ENCODE measurements at places on chromosomes 2 and 18.

- no peak for DNase-seq
Measured at GRCh38 chr2:219124381-219125110, 36.1 kb downstream of the NHEJ1 start.

DNA sequence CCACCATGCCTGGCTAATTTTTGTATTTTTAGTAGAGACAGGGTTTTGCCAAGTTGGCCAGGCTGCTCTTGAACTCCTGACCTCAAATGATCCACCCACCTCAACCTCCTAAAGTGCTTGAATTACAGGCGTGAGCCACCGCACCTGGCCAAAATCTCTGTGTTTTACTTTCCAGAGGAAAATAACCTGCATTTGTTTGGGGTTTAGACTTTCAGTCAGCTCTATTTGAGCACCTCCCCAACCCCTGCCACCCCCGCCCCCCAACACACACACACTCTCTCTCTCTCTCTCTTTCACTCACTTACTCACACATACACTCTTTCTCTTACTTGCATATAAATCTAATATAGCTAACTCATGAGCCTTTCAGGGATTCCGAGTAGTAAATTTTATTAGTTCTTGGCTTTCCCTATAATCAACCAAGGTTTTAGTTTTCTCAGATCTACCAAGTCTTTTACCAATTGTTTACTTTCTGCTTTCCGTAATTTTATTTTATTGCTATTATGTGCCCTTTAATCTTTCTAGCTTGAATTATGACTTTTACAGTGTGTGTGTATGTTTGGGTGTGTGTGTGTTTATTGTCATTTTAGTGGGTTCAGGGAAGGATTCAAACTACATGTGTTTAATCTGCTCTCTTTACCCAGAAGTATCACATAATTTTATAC lies 24.5 kb downstream of the MFSD6 start:
- no peak for DNase-seq

DNA sequence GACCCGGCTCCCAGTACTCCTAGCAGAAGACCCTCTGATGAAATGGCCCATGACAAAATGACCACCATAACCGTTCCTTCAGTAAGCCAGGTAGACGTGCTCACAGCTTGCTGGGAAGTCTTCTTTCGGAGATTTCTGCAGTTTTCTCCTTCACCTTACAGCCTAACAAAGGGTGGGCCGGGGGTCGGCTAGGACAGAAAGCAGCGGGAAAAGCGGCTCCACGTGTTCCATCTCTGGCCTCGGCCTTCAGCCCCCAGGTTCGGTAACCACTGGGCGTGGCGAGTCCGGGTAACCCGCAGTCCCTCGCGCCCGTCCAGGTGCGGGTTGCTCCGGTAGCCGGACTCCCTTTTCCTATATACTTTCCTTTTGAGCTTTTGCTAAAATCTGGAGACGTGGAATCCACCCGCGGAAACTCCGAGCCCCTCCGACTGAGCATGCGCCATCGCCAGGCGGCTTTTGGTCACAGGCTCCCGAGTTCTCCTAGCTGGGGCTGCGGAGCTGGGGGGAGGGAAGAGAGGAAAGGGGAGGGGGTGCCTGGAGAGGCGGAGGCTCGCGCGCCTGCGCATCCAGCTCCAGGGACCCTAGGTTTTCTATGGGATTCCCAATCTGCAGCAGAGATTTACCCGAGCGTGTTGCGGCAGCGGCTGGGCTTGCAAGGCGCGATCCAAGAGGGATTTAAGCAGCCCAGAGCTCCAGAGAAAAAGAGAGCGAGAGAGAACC lies at the start of gene VSNL1:
Gene VSNL1 (plus strand): TSS at position 604 of the 720 bp plus-strand sequence. CDS start 51,379 bp downstream, outside the sequence.
- no peak for DNase-seq

- no peak for DNase-seq
Measured at GRCh38 chr2:202161151-202161835, 77.1 kb downstream of the SUMO1 start.

DNA sequence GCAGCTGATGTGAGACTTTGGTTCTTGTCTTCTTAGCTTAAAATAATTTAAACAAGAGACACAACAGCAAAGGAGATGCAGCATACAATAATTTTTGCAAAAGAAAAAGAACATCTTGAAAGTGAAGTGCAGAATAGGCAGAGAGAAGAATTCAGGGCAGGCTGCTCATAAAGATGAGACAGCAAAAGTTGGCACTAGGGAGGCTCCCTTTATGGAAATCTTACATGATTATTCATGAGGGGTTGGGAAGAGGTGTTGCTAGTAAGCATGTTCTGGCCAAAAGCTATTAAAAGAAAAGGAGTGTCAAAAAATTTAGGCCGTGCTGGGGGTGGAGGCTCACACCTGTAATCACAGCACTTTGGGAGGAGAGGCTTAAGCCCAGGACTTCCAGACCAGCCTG lies 4.2 kb upstream of the ALPP start:
- DNase-seq: no peak

- no peak for DNase-seq
Measured at GRCh38 chr18:58941426-58942099, 76.9 kb downstream of the ZNF532 start.

DNA sequence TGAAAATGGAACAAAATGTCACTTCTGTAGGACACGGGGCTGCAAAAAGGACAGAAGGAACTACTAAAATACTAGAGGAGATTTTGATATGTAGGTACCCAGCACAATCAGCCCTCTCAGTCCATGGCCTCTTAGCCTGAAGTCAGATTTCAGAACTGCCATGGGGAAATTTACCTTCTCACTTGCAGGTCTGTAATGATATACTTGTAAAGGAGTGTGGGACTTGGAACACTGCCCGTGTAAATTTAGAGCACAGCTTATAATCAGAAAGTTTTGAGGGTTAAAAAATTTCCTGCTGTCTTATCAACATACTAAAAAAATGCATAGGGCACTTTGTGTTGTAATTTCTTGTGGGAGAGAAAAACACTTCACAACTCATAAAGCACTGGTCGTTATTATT lies 60.6 kb downstream of the ZEB2 start:
- DNase-seq: no peak

DNA sequence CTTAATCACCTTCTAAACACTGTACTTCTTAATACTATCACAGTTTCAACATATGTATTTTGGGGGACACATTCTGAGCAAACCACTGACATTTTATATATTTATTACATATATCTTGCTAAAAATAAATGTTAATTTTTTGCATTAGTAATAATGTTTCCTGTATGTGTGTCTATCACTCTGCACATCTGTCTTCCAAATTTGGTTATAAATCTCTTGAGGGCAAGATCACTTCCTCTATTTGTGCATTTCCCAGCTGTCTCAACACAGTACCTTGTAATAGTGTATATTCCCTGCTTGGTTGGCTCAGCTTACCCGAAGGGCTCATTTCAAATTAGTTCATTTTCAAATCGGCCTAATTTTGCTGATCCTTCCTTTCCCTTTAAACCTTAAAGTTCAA lies 617.1 kb upstream of the GYPC start:
- no peak for DNase-seq

DNA sequence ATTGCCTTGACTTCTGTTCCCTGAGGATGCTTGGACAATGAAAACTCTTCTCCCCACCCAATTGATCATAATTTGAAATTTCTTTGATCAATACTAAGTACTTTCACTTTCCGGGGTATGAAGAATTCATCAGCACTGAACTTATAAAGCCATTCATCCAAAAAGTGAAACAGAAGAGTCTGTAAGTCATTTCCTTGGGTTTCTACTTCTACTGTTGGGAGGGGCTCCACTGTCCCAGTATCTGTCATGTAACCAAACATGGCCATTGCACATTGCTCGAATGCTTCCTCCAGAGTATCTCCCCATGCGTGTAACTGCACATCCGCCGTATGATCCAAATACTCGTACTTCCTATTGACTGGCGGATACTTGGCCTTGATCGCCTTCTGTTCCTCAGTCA lies 30.3 kb downstream of the NCL start:
- DNase-seq: no peak

GRCh38 chr2:190553254-190553653 lies 18.7 kb upstream of the NEMP2 start:
- DNase-seq: no peak

Data from activated naive CD4-positive, alpha-beta T cell (primary cell).